Progenitor cell of endocrine pancreas (in vitro differentiated cells): ENCODE measurements at places on chromosomes 5 and 9. TPM values are rescaled to one million over a fixed set of nuclear protein-coding genes. Genes with fewer than 3 reads are reported as not detected.

Gene VCAN
- 673 and 675 TPM in 2 replicates for total RNA-seq

Gene PRSS3
- not detected in 2 replicates for total RNA-seq

Gene FBN2
- total RNA-seq, result 6.6 and 16.3 TPM in 2 replicates

Gene ITK
- not detected in 2 replicates for total RNA-seq
